ENCODE measurements at places on chromosomes 11 and 22. TPM values are rescaled to one million over a fixed set of nuclear protein-coding genes. Genes with fewer than 3 reads are reported as not detected.

GRCh38 chr22:33188326-33188725 lies 130.1 kb upstream of the SYN3 start:
- peaks cover 5% of the 10 kb centered on the region for H3K27me3 ChIP-seq
- no peak for DNase-seq
- H3K27ac ChIP-seq = no peak overlapping the region

DNA sequence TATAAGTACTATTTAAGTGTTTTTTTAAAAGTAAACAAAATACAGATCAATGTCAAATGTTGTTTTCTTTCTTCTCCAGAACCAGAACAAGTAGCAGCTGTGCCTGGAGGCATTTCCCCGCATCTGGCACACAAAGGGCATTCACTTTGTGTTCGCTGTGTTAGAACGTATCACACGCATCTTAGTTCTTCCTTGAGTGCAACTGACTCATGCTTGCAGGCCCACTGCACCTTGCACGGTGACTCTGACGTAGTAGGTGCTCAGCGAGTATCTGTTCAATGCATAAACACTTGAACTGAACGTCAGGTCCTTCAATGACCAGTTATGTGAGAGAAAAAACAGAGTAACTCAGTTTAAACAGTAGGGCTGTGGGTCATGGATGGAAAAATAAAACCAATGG lies 3.5 kb downstream of the IFT27 start:
- no peak for DNase-seq
- H3K4me1 ChIP-seq = peaks cover 26% of the 10 kb centered on the region
- H3K4me3 ChIP-seq = no peak overlapping the region
- no peak overlapping the region for H3K27ac ChIP-seq

DNA sequence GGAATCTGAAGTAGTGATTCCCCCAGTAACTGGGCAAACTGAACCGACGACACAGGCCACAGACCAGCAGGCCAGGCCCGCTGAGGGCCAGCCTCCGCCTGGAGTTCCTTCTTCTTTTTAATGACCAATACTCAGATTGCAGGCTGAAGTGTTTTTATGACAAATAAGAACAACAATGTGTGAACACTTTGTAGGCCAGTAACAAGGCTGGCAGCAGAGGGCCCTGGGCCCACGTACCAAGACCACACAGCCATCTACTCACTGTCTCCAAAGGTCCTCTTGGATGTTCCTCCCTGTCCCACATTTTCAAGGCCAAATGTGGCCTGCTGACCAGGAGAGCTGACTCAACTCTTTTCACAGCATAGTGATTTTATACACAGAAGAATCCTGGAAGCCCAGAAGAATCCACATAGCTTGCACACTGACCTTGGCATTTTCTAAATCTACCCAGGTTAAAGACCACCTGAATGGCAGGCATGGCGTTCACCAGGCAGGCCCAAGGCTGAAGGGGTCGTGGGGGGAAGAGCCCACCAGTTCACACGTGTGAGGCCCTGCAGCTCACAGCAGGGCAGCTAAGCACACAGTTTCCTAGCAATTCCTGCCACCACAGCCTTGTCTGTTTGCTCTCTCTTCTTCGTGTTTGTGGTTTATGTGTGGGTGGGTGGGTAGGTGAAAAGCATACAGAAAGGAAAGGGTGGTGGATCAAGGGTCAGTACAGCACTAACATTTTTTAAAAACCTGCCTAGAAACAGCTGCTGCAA lies 13.3 kb downstream of the SMCO4 start:
- no peak for DNase-seq
- H3K4me1 ChIP-seq = peaks cover 69% of the 10 kb centered on the region
- no peaks in the 10 kb centered on the region for H3K27me3 ChIP-seq
- peak overlapping the region; percentile 93 for H3K27ac ChIP-seq
- no peaks in the 10 kb centered on the region for H3K36me3 ChIP-seq

DNA sequence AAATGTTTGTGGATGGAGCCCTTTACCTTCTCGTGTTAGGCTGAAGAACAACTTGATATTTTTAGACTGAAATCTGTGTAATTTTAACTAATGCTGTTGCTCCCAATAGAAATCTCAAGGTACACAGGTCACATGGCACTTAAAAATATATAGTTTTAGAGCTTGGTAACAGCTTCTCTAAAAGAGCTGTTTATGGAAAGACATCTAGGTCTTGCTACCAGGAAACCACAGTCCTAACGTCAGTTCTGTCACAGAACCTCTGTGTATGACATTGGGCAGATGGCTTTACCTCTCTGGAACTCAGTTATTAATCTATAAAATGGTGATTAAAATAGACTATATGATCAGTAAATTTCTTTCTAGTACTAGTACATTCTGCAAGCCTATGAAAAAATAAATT lies 35.4 kb downstream of the PAK1 start:
- no peak overlapping the region for H3K4me3 ChIP-seq
- H3K4me1 ChIP-seq = peaks cover 2% of the 10 kb centered on the region
- no peak for DNase-seq

DNA sequence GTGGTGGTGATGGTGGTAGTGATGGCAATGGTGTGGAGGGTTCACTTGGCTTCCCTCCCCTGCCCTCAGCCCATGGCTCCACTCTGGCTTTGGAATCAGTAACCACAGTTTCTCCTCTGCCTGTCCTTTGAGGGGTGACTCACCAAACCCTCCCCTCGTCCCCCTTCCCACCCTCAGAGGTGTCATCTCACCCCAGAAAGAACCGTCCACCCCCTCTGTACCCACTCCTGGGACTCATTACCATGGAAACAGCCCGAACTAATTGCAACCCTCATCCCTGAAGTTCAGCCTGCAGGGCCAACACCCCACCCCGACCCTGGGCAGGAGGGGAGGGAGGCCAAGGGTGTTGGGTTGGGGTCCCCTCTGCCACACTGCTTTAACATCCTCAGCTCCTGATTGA lies 26.6 kb downstream of the PHLDB1 start:
- peaks cover 4% of the 10 kb centered on the region for H3K4me1 ChIP-seq
- H3K36me3 ChIP-seq = peaks cover 2% of the 10 kb centered on the region
- peaks cover 15% of the 10 kb centered on the region for H3K27me3 ChIP-seq

DNA sequence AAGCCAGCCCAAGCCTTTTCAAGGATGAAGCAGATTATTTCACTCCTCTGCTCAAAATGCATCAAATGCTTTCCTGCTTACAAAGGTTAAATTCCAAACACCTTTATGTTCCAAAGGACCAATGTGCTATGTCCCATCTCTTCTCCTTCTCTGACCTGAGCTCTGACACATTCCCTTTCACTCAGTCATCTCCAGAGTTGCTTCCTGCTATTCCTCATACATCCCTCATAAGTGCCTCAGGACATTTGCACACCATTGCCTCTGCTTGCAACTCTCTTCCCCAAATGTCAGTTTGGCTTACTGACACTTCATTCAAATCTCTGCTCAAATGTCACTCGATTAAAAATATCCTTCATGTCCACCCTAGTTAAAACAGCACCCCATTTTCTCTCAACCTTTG lies 53.3 kb upstream of the BMAL1 start:
- H3K27ac ChIP-seq = no peak overlapping the region
- H3K36me3 ChIP-seq = no peaks in the 10 kb centered on the region
- DNase-seq = no peak
- no peaks in the 10 kb centered on the region for H3K27me3 ChIP-seq
- no peak overlapping the region for H3K4me3 ChIP-seq

DNA sequence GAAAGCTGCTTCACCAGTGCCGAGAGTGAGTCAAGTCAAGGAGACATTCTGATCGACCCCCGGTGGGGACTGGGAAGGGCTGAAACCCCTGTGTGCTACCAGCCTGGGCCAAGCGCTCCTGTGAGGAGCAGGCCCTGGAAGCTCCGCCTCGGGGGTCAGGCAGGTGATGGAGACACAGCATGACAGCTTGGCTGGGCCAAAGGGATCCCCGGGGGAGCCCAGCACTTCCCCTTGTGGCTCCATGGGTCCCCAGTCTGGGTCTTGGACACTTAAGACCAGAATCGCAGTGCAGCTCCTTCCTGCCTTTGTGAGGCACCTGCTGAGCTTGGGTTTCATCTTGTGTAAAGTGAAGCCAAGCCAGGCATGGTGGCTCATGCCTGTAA lies 89.2 kb downstream of the MORC2 start:
- peaks cover 6% of the 10 kb centered on the region for H3K27me3 ChIP-seq
- H3K4me3 ChIP-seq = no peak overlapping the region
- no peaks in the 10 kb centered on the region for H3K4me1 ChIP-seq
- H3K27ac ChIP-seq = no peak overlapping the region
- no peaks in the 10 kb centered on the region for H3K36me3 ChIP-seq

GRCh38 chr22:38346506-38346905 lies 29.3 kb upstream of the CSNK1E start:
- H3K4me1 ChIP-seq = peaks cover 5% of the 10 kb centered on the region
- no peak for DNase-seq
- H3K4me3 ChIP-seq = no peak overlapping the region
- H3K27me3 ChIP-seq = peaks cover 8% of the 10 kb centered on the region

DNA sequence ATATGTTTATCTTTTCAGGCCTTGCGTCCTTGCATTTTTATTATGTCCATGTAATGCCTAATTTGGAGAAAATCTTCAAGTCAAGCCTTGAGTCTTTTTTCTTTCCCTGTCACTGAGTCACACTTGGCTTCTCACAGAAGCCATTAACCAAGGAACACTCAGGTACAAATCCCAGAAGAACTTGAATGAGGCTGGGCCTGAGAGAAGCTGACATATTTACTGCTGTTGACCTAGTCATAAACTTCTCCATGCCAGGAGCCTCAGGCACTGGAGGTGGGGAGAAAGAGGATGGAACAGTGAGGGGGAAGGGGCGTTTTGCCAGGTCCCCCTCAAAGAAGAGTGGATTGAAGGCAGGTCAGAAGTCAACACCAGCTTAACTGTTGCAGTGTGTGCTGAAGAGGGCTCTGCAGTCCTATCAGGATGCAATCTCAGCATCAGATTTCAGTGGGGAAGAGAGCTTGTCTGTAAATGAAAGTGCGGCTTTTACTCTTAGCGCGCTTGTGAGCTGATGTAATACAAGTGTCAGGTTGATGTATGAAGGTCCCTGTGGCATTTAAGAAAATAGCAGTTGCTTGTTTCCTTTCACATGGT lies 526.0 kb downstream of the ETS1 start:
- no peaks in the 10 kb centered on the region for H3K27me3 ChIP-seq
- no peaks in the 10 kb centered on the region for H3K36me3 ChIP-seq
- DNase-seq = no peak
- no peak overlapping the region for H3K27ac ChIP-seq
- H3K4me3 ChIP-seq = no peak overlapping the region

DNA sequence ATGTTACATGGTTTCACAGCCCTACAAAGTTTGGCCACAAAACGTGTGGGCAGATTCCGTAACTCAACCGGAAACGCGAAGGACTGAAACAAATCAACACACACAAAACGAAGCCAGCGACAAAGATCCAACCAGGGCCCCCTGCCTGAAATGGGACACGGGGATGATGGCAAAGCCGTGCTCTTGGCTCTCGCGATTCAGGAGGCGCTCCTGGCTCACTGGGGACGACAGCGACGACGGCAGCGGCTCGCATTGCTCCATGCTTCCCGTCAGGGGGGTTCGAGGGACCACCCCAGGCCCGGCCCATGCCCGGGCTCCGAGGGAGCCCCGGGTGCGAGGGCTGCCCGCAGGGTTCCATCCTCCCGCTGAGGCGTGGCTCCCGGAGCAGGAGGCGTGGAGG lies 4786.8 kb upstream of the OR11H1 start:
- no peaks in the 10 kb centered on the region for H3K36me3 ChIP-seq
- DNase-seq = no peak
- H3K27ac ChIP-seq = no peak overlapping the region
- H3K27me3 ChIP-seq = no peaks in the 10 kb centered on the region

DNA sequence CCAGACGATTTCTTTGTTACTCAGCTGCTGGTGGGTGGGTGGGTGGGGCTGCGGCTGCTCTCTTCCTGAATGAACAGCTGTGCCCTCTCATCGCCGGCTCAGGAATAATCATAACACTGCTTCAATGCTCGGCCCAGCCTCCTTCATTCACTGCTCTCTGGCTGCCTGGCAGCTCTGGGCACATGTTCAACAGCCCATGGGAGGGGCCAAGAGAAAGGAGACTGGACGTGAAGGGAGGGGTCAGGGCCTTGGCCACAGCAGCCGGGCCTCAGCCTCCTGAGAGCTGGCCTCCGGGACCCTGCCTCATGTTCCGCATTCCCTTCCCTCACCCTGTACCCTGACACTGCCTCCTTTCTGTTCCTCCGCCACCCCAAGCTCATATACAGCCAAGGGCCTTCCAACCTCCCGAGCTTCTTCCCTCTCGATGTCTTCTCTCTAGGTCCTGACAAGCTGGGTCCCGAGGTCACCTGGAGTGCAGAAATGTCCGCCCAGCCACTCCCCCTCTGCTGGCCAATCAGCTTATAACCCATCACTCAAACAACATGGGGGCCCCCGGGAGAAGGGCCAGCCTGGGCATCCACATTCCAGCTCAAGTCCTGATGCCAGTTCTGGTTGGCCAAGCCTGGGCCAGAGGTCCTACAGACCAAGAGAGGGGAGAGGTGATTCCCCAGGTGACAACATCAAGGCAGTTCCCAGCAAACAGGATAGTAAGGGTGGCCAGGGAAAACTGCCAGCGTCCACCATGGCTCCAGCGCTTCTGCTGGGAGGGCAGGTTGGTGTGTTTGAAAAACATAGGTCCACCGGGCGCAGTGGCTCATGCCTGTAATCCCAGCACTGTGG lies 3.2 kb upstream of the CSDC2 start:
- H3K4me1 ChIP-seq = peaks cover 5% of the 10 kb centered on the region
- peaks cover 39% of the 10 kb centered on the region for H3K27me3 ChIP-seq
- no peak overlapping the region for H3K27ac ChIP-seq
- H3K36me3 ChIP-seq = no peaks in the 10 kb centered on the region
- no peak overlapping the region for H3K4me3 ChIP-seq

GRCh38 chr11:70952191-70952590 lies 300.2 kb downstream of the SHANK2 start:
- no peak overlapping the region for H3K4me3 ChIP-seq
- peaks cover 12% of the 10 kb centered on the region for H3K27me3 ChIP-seq
- H3K4me1 ChIP-seq = no peaks in the 10 kb centered on the region
- no peaks in the 10 kb centered on the region for H3K36me3 ChIP-seq
- DNase-seq = no peak

DNA sequence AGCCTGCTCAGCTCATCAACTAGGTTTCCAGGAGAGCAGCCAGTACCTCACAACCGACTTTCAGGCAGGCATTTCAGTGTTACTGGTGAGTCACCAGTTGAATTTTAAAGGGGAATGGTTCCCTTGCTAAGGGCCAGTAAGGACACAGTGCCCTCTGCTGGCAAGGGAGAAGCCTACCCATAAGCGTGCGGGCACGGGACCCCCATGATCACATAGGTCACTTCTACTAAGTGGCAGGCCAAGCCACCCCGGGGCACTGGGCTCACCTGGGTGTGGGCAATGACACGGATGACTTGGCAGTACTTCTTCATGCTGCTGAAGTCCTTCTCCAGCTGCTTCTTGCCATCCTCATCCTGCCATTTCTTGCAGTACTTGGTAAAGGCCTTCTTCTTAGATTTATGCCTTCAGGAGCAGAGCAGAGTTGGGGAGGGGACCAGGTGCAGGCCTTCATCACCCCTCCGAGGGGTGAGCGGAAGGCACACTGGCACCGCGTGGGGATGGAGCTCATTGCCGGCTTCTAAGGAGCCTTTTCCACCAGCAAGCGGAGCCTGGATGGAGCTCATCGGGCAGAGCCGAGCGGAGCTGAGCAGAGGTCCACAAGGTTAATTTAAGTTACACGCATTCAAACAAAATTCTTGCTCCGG lies 2.9 kb downstream of the RPL3 start:
- no peaks in the 10 kb centered on the region for H3K27me3 ChIP-seq
- peak; percentile 50 for DNase-seq
- peaks cover 47% of the 10 kb centered on the region for H3K4me1 ChIP-seq
- peak overlapping the region; percentile 99 for H3K4me3 ChIP-seq

Gene DDTL
- 3.5 TPM for total RNA-seq

Gene TH
- total RNA-seq = not detected

Gene RANGAP1
- total RNA-seq = 142 TPM

Gene CHRNA10
- total RNA-seq = 1.2 TPM

Gene LMO1
- not detected for total RNA-seq

Gene PATE4
- total RNA-seq = not detected

Gene KCNA4
- total RNA-seq = not detected

Gene RBMXL2
- total RNA-seq = not detected

Measured in T-helper 17 cell (primary cell).